ENCODE measurements at places on chromosomes 7 and 10.

DNA sequence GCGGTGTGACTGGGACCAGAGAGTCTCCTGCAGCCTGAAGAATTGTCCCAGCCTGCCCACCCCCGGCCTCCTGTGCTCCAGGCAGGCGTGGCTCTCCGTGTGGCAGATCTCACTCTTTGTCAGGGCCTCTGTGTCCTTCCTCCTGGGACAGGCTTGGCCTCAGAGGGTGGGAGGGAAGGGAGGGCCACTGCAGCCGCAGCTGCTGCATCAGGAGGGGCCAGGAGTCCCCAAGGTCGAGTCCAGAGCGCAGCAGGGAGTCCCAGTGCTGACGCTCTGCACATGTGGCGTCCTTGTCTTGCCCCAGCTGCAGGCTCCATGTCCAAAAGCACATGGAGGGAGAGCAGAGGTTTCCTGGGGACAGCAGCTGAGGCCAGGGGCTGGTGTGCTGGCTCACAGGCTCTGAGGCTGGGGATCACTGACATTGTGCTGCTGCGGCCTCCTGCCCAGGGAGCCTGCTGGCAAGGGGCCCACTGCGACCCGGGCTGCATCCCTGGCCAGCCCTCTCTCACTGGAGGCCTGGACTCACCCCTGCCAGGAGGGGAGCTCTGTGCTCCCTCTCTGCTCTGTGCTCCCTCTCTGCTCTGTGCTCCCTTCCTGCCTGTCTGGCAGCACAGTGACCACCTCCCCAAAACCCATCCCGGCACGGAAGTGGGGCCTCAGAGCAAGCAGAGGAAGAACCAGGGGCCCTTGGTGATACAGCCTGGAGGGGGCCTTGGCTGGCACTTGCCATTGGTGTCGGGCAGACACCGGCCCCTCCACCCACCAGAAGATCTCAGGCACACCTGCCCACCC is 114.6 kb upstream of the RET start:
- no peak for DNase-seq

- DNase-seq = no peak
These were observed 29.9 kb downstream of the CYTH3 start for GRCh38 chr7:6242561-6242960.

- no peak for DNase-seq
These were observed 11.6 kb upstream of the ADCK2 start for GRCh38 chr7:140661124-140661523.

DNA sequence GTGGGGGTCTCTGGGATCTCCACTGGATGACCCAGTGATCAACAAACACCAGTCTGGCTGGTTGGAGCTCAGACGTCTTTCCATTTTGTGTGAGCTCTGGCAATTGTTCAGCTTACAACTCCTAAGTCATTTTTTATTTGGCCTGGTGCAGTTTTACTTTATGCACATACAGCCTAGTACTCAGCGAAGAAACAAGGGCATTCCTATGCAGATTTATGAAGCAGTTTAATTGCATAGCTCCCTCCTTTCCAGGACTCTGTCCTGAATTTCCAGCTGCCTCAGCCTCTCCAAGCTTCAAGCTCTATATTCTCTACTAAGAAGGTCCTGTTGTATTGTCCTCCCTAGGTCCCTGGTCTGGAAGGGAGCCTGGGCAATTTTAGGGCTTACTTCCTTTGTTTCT is 145.6 kb upstream of the GALNT17 start:
- DNase-seq = no peak

DNA sequence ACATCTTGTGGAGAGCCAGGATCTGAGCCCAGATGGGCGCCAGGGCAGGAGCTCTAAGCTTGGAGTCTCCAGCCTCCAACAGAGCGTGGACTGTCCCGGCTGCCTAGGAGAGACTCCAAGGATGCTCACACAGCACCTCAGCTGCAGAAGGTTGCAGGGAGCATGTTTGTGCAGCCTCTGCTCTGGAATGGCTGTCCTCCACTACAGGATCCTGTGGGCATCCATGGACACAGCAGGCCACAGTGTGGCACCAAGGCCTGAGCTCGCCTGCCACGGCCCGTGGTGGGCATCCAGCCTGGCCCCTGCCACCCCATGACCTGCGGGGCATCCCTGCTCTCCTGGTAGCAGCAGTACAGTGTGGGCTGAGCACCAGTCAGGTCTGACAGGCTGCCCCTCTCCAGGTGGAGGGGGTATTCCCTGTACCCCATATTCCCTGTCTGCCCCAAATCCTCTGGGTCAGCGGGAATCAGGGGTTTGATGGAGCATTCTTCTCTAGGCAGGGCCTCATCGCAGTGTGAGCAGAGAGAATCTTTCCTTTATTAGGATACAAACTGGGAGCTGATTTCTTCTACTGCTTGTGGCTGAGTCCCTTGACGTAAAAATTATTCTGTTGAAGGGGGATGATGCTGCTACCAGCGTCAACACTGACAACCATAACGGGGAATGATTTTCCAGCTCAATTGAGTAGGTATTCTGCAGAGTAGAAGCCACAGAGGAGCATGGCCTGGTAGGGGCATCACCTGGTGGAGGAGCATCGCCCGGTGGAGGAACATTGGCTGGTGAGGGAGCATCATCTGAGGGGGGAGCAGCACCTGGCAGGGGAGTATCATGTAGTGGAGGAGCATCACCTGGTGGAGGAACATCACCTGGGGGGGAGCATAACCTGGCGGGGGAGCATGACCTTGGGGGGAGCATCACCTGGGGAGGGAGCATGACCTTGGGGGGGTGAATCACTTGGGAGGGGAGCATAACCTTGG is 60.6 kb downstream of the GLRX3 start:
- no peak for DNase-seq

DNA sequence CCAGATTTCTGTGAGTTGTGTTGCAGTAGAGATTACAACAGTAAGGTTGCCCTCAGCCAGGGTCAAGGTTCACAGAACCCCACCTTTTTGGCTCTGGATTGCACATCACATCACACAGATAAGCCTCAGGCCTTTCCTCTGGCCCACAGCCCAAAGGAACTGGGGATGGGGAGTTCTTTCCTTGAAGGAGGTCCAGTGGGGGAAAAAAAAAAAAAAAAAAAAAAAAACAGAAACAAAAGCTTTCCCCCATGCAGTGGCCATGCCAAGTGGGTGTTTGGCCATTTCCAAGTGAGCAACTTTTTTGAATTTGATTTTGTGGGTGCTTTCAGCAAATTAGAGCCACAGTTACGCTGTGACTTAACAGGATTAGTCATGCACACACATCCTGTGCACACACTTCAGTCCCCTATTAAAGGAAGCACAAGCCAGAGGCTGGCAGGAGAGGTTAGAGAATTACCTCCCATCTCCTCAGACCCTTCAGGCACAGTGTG is 79.3 kb upstream of the NANOS1 start:
- DNase-seq = no peak

DNA sequence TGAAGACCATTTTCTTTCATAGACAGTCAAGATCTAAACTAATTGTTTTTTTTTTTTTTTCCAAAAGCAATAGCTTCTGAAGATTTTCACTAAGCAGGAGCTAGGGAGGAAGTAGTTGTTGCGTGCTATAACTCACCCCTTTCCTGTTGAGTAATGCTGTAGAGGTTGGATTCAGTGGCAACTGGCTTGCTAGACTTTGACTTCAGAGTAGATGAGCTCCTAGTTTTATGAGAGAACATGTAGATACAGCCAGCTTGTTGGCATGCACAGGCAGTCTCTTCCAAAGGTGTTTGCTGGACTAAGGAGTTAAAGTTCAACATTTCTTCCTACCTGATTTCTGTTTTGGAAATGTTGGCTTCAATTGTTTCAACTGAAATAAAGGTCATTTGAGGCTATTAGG is 66.2 kb upstream of the MXI1 start:
- DNase-seq = no peak

DNA sequence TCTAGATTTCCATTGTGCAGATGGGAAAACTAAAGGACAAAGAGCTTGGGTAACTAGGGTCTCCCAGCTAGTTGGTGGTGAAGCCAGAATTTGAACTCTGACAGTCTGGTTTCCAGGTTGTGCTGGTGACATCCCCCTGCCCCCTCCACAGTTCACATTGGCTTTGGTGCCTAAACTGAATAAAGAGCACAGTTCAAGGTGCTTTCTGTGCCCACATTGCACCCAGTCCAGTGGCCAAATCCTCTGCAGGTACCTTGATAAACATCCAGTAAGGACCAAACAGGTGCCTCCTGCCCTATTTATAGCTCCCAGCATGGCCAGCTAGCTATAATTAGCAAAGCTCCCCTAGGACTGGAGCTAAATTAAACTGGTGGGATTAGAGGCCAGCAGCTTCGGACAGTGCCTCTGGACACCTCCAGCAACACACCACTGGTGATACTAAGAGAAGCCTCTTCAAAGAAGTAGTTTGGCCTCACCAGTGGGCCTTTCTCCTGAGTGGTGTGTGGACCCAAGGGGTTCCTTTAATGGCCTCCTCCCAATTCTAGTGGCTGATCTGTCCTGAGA is 59.9 kb downstream of the KCNMA1 start:
- DNase-seq = no peak

GRCh38 chr10:73065441-73065840 is 31.2 kb downstream of the P4HA1 start:
- no peak for DNase-seq

DNA sequence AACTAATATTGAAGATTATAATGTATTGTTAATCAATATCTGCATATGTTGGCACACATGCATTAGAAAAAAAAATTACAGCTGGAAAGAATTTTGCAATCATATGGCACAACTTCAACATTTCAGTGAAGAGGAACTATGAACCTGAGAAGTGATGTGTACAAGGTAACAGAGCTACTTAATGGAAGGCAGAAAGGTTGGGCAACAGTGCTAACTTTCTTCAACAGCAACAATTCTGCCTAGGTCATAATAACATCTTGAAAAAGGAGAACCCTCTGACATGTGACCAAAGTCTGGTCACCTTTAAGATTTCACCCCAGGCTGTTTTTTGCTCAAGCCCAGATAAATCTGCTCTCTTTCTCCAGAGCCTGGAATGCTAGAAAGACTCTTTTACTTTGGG is 47.9 kb upstream of the SKAP2 start:
- DNase-seq = no peak

DNA sequence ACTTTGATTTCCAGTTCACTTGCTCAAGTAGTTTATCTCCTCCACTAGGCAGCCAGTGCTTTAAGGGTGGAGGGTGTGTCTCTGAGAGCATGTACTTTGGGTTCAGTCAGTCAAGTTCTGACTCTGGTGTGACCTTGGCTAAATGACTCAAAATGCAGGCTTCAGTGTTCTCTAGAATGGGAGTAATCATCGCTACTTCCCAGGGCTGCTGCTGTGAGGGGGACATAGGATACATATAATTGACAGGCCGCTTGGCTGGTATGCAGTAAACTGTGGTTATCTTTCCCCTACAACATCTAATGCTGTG is 3.5 kb downstream of the PTPRE start:
- no peak for DNase-seq

- no peak for DNase-seq
These were observed 13.4 kb upstream of the PRF1 start for GRCh38 chr10:70615784-70616522.

GRCh38 chr7:92932450-92932849 is 96.1 kb upstream of the CDK6 start:
- DNase-seq = no peak

- DNase-seq = no peak
These were observed 701.5 kb downstream of the KCNMA1 start for GRCh38 chr10:76935941-76936613.

DNA sequence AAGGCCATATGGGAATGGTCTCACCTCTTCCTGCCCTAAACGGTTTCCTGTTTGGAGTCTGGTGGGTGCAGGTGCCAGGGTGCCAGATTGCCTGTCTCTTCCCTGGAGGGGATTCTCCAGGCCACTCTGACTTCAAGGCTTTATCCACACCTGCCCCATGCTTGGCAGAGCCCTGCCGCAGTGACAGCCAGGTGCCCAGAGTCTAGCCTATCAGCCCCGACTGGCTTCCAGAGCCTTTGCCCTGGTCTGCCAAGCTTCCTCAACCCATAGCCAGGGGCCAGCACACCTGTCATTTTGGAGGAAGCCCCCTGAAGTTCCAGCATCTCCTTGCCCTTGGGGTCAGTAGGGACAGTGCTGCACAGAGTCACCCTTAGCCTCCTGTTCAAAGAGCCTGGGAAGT is 21.6 kb downstream of the TBATA start:
- no peak for DNase-seq

- no peak for DNase-seq
These were observed 231.0 kb downstream of the CSTF2T start for GRCh38 chr10:51468424-51468823.

- DNase-seq = peak; percentile 72
These were observed 1.8 kb downstream of the GRK5 start for GRCh38 chr10:119209035-119209735.

- no peak for DNase-seq
These were observed 92.8 kb upstream of the PARD3 start for GRCh38 chr10:34907743-34908430.

- DNase-seq = no peak
These were observed 673 bp upstream of the ST8SIA6 start for GRCh38 chr10:17455015-17455520.

- no peak for DNase-seq
These were observed 55.3 kb downstream of the CHN2 start for GRCh38 chr7:29249860-29250259.
